ENCODE measurements at places on chromosomes 5 and 9.

- DNase-seq, result no peak
Observed at GRCh38 chr5:146291421-146292074, 47.1 kb upstream of the POU4F3 start.

DNA sequence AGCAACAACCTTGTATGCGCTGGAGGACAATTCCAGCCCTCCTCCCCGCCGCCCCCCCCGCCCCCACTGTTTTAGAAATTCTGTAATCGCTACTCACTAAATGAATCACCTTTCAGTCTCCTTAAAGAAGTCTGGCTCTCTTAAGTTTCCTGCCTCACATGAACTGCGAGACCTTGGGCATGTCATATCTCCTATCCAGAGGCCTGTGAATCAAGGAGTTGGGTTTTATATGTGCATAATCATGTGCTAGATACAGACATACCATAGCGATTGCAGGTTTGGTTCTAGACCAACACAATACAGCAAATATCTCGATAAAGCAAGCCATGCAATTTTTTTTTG, 337 bp upstream of the DMAC1 start:
- no peak for DNase-seq

GRCh38 chr9:109011231-109011671, 2.0 kb downstream of the CTNNAL1 start:
- no peak for DNase-seq

DNA sequence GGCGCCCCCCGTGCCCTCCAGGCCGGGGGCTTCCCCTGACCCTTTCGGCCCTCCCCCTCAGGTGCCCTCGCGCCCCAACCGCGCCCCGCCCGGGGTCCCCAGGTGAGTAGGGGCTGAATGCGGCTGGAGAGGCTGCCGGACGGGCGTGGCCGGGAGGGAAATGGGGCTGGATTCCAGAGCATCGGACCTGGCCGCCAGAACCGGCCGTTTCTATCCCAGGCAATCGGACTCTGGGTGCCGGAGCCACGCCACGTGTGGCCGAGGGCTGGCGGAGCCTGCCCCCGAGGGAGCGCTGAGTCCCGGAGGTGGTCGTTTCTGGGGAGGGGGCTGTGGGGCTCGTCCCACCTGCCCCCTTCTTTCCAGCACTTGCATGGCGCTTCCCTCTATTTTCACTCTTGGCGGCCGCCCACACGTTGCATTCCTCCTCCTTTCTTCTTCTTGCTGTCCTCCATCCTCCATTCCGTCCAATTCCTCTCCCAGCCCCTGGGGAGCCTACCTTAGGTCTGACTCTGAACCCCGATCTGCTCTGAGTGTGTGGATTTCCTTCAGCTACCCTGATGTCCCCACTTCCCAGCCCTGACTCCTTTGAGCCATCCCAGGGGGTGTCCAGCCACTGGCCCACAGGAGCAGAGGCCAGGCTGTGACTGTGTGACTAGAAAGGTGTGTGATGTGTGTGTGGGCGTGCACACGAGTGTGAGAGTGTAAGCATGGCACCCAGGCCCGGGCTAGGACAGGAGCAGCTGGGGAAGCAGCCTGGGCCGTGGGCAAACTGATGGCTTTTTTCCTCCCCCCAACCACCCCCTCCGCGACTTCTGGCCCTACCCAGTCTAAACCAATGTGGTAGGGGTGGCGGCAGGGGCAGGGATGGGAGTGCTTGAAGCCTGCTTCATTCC, 24.7 kb downstream of the GOLGA2 start:
- no peak for DNase-seq

DNA sequence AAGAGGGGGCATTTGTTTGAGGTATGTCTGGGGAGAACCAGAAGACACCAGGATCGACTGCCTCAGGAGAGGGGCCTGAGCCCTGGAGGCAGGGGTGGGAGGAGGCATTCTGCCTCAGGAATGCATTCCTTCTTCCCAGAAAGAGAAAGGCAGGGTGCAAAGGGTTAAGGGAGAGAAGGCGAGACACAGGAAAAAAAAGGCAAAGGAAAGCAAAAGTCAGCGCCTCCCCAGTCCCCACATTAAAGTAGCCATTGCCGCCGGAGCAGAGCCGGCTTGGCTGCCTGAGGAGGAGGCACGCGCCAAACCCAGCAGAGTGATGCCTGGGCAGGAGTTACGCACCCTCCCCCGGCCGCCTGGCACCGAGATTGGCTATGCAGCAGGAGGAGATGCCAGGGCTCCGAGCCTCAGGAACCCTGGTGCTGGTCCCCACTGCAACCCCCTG, 123.8 kb upstream of the PHYKPL start:
- no peak for DNase-seq

DNA sequence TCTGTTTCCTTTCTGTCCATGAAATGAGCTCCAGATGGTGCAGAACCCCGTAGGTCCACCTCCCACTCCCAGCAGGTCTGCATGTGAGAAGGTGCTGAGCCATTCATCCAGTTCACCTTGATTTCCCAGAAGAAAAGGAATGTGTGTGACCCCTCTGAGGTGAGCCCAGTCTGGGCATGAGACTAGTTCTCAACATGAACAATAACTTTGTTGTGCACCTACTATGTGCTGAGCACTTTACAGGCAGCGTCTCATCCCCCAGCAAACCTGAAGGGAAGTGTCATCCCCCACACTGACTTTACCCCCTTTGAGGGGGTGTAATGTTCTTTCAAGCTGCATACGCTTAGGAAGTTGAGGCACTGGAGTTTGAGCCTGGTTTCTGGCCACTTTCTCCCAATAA, 61.4 kb downstream of the SMIM23 start:
- DNase-seq, result no peak

- DNase-seq, result no peak
Observed at GRCh38 chr5:35004200-35004599, 43.5 kb downstream of the AGXT2 start.

GRCh38 chr5:67746103-67746502, 469.5 kb upstream of the PIK3R1 start:
- no peak for DNase-seq

DNA sequence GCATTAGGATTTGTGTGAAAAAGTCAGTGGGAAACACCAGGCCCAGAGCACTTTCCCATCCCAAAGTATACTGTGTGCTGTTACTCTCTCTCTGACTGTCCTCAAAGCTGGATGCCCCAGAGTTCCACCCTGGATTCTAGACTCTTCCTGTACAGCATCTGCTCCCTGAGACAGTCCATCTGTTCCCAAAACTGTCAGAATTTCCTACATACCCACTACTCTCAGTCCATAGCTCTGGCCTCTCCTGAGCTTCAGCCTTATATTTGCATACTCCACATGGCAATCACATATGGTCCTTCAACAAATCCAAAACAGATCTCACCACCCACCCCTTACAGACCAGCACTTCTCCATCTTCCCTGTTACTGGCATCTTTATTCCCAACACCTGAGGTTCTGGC, 9.5 kb downstream of the ELP1 start:
- DNase-seq, result no peak

DNA sequence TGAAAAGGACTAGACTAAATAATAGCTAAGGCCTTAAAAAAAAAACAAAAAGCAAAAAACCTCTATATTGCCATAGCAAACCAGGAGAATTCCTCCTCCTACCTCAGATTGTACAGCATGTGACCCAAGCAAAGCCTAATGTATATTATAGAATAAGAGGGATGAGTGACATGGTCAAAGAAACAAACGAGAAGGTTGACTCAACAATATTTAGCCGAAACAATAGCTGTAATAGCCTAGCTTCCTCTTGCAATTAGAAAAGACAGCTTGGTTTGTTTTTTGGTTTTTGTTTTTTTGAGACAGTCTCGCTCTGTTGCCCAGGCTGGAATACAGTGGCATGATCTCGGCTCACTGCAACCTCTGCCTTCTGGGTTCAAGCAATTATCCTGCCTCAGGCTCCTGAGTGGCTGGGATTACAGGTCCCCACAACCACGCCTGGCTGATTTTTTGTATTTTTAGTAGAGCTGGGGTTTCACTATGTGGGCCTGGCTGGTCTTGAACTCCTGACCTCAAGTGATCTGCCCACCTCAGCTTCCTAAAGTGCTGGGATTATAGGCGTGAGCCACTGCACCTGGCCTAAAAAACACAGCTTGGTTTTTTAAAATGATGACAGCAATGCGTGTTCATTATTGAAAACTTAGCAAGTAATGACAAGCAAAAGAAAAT, 5.6 kb downstream of the NLN start:
- DNase-seq, result no peak

- no peak for DNase-seq
Observed at GRCh38 chr5:7876867-7877266, 7.9 kb downstream of the MTRR start.

DNA sequence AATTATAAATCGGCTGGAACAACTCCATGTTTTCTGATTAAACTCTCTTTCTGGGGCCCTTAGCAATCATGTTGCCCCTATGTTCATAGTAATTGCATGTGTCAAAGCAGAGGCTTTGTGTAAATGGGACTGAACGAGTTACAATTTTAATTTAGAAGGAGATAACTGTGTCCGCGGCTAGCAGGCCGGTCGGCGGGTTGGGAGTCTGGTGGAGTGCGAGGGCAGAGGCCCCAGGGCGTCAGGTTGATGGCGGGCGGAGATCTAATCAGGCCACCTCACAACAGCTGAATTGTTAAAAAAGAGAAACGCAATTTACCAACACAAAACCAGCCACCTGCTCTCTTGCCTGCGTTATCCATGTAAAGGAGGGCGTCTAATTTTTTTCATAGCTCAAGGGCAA, 134.9 kb upstream of the LPCAT1 start:
- DNase-seq, result no peak

DNA sequence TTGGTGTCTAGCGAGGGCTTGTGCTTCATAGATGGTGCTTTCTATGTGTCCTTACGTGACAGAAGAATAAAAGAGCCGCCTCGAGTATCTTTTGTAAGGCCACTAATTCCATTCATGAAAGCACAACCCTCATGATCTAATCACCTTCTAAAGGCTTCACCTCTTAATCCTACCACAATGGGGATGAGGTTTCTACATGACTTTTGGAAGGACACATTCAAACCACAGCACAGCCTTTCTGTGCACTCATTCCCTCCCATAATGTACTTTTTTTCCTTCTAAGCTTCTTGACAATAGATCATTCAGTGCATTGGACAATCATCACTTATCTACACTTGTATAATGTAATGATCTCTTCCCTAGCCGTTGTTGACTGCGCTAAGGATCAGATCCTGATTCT, 774.8 kb downstream of the BRINP1 start:
- DNase-seq, result no peak

- no peak for DNase-seq
Observed at GRCh38 chr9:6551136-6551535, 94.4 kb downstream of the GLDC start.

DNA sequence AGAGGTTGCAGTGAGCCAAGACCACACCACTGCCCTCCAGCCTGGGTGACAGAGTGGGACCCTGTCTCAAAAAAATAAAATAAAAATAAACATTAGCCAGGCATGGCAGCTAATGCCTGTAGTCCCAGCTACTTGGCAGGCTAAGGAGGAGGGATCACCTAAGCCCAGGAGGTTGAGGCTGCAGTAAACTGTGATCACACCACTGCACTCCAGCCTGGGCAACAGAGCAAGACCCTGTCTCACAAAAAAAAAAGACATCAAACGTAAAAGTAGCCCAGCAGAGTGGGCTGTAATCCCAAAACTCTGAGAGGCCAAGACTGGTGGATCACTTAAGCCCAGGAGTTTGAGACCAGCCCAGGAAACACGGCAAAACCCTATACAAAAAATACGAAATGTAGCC, 19.0 kb downstream of the UIMC1 start:
- no peak for DNase-seq

GRCh38 chr9:80158131-80158530, 586.4 kb downstream of the TLE4 start:
- no peak for DNase-seq

DNA sequence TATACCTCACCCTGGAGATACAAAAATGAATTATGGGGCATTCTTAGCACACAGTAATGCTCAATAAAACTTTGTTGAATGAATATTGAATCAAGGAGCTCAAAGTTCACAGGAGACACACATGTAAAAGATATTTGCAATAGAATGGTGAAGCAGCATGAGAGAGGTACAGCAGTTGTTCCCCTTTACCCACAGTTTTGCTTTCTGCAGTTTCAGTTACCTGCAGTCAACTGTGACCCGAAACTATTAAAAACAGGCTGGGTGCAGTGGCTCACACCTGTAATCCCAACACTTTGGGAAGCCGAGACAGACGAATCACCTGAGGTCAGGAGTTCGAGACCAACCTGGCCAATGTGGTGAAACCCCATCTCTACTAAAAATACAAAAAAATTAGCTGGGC, 2.4 kb upstream of the OR5C1 start:
- no peak for DNase-seq

DNA sequence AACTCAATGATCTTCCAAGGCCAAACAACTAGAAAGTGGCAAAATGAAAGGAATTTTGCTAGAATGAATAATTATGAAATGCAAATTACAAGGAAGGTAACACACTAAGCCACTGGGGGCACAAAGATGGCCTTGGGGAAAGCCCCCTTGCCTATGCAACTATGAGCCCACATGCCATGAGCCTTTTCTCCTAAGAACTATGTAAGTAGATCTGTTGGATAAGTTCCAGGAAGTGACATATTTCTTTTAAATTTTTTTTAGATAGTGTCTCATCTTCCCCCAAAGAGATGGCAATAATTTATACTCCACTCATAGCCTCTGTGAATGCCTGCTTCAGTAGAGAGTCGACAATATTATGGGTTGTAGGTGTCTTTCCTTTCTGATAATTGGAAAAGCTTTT, 257.8 kb downstream of the AUH start:
- DNase-seq, result no peak

DNA sequence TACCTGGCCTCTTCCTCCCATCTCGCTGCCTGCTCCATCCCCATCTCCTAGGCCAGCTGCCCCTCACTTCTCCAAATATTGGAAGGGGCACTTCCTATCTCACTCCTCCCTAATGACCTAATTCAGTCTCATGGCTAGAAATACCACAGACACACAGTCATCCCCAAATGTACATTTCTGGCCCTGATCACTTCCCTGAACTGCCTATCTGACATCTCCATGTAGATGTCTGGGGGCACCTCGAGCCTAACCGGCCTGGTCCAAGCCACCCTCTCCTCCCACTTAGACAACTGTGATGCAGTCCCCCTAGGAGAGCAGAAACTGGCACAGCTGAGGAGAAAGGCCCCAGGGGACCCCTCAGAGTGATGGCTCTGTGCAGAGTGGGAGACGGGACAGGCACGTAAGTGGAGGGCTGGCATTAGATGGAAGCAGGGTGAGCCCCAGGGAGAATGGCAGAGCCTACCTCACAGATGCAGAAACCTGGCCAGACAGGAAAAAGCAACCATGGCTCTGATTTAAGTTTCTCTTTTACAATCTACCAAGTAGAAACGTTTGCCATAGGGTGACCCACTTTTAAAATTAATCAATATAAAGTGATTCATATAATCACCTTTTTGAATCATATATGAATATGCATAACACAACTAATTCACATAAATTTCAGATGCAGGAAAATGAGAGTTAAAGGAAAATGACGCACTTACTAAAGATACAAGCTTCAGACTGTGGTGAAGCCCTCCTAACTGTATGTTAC, 22.1 kb downstream of the CAMSAP1 start:
- no peak for DNase-seq

DNA sequence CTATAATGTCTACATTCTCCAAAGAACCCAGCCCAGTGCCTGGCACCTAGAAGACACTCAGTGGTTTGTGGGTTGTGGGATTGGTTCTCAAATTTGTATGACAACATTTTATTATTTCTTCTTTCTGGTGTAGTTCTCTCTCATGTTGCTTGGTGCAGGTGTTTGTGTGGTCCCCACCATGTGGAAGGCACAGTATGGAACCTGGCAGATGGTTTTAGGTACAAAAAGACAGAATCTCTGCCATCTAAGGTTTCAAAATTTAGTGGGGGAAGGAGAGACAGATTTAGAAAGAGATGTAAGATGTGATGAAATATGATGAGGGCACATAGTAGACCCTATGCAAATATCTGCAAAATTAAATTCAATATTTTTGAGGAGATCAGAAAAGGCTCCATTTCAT, 323.8 kb downstream of the CDK5RAP2 start:
- DNase-seq, result no peak
